ENCODE measurements at places on chromosomes 2 and 18.

- no peak for DNase-seq
Measured at GRCh38 chr2:188456114-188456909, 164.6 kb downstream of the GULP1 start.

GRCh38 chr2:191198271-191198670 is 46.9 kb upstream of the MYO1B start:
- no peak for DNase-seq

GRCh38 chr2:170975127-170975942 is 46.3 kb downstream of the GORASP2 start:
- DNase-seq, result no peak

DNA sequence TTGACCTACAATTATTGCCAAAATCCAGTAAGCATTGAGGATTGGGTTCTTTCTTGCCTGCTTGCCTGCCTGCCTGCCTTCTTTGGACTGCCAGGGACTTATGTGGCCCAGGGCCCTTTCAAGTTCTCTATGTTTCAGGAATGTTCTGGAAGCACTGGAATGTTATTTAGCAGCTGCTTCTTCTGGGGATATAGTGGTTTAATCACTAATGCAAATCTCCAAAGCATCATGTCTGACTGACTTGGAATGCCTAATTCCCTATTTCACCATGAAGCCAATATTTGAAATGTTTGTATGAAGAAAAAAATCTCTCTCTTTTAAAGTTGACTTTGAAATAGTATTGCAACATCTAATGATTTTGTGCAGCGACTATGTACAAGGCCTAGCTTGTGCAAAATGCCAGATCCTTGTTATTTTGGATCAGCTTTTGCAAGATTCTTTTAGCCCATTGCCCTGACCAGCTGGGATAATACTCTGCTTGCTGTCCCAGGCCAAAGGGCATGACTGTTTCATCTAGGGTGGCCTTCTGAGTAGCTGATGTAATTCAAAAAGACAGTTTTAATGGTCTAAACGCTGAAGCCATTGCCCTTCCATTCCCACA is 204.6 kb downstream of the RND3 start:
- no peak for DNase-seq

DNA sequence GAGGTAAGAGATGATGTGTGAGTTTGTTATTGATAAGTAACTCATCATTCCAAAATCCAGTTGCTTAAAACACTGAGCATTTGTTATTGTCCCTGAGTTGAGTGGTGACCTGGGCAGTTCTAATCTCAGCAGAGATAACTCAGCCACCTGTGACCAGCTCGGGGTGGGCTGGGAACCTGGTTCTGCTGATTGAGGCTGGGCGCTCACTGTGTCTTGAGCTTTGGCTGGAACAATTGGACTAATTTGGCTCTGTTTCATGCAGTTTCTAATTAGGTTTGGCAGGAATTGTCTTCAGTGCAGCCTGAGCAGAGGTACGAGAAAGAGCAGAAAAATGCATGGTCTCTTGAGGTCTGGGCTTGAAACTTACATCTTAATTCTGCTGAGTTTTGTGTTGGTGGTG is 144.7 kb downstream of the RNF144A start:
- DNase-seq, result no peak

DNA sequence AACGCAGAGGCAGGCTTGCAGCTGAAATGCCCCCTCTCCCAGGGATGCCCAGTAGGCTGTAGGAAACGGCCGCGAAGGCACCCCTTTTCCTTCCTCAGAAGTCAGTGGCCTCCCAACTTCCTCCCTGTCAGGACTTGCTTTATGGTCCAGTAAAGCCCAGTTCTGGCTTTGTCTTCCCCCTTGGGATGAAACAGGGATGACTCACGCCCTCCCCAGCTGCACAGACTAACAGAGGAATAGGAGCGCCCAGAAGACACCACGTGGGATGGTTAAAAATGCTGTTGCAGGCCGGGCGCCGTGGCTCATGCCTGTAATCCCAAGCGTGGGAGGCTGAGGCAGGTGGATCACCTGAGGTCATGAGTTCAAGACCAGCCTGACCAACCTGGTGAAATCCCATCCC is 6.9 kb downstream of the CREG2 start:
- DNase-seq, result no peak

DNA sequence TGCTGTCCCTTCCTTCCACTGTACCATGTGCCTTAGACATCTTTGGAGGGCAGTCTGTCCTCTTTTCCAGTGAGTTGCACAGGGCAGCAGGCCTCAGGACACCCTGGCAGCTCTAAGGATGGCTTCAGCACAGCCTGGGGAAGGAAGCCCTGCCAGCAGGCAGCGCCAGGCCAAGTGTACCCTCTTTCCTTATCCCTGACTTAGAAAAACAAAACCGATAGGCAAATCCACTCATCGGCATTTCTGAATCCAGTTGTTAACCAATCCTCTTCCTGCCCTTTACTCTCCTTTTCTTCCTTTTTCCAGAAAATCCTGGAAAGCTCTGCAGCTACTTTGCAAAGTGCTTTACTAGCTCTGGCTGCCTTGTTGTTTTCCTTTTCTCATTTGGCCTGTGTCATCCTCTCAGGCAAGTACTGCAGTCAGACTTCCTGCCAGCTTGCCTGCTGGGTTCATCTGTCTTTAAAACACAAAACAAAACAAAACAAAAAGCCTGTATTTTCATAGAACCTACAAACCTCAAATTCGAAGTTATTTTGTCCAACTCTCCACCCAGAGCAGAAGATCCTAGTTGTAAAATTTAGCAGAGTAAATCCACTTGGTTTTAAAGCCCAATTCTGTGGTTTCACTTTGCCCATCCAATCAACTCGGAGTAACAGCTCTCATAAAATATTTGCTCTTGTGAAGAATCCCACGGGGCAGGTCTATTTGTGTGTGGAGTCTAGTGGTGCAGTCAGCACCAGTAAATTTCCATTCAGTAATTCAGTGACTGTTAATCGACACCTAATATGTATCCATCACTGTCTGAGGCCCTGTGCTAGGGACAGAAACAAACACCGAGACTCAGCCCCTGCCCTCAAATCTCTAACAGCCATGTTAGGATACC is 45.2 kb downstream of the PCBP1 start:
- DNase-seq, result peak; percentile 27

DNA sequence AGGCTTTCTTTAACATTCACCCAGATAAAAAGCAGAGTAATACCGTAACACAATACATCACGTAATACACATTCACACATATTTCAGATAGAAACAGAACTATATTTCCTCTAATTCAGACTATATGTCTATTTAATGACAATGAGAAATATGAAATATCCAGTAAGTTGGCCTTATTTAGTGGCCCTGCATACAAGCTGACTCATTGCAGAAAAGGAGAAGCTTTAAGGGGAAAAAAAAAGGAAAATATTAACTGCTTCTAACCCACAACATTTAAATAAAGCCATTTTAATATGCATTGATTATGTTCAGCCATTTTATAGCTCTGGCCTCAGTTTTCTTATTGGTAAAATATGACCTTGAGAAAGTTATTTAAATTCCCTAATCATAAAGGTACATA is 94.8 kb downstream of the PPP1R1C start:
- DNase-seq, result no peak

- no peak for DNase-seq
Measured at GRCh38 chr2:37412231-37412630, 67.8 kb downstream of the QPCT start.

GRCh38 chr2:240569998-240570530 is 1.8 kb downstream of the RNPEPL1 start:
- peak; percentile 3 for DNase-seq

GRCh38 chr2:64328756-64329155 is 125.2 kb upstream of the LGALSL start:
- no peak for DNase-seq

GRCh38 chr18:36372903-36373311 is 75.4 kb downstream of the FHOD3 start:
- no peak for DNase-seq

GRCh38 chr2:48189552-48190228 is 283.4 kb upstream of the FBXO11 start:
- no peak for DNase-seq

- no peak for DNase-seq
Measured at GRCh38 chr2:45115181-45115580, 105.9 kb upstream of the SIX2 start.

DNA sequence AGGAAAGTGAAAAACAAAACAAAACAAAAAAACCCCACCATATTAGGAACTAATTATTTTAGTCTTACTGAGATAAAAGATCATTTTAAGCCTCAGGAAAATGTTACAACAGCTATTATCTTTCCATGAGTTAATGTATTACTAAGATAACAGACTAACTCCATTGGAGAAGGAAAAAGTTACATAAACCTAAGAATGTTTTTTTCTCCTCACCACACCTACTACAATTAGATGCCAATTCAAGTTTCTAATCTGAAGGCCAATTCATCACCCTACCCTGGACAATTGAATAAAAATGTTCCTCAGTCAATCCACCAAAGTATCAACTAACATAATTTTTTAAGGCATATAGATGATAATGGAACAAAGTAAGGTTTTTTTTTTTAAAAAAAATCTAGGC is 10.2 kb upstream of the GFPT1 start:
- DNase-seq, result no peak

GRCh38 chr18:7946734-7947377 is 379.7 kb downstream of the PTPRM start:
- no peak for DNase-seq

- DNase-seq, result no peak
Measured at GRCh38 chr2:39140322-39140847, 19.5 kb upstream of the SOS1 start.

DNA sequence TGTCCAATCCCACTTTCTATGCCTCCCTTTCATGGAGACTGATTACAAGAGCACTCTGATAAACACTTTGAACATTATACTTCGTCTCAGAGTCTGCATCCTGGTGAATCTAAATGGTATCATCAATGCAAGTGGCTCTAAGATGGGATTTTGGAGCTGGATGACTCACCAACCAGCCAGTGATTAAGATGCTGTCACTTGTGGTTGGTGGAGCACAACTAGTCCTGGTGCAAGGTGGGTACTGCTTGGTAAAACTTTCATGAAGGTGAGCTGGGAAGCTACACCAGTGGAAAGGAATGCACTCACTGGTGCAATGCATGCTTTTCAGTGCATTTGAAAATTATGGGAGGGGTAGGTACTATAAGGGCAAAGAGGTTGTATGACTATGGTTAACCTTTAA is 137.7 kb upstream of the TRIB2 start:
- no peak for DNase-seq

DNA sequence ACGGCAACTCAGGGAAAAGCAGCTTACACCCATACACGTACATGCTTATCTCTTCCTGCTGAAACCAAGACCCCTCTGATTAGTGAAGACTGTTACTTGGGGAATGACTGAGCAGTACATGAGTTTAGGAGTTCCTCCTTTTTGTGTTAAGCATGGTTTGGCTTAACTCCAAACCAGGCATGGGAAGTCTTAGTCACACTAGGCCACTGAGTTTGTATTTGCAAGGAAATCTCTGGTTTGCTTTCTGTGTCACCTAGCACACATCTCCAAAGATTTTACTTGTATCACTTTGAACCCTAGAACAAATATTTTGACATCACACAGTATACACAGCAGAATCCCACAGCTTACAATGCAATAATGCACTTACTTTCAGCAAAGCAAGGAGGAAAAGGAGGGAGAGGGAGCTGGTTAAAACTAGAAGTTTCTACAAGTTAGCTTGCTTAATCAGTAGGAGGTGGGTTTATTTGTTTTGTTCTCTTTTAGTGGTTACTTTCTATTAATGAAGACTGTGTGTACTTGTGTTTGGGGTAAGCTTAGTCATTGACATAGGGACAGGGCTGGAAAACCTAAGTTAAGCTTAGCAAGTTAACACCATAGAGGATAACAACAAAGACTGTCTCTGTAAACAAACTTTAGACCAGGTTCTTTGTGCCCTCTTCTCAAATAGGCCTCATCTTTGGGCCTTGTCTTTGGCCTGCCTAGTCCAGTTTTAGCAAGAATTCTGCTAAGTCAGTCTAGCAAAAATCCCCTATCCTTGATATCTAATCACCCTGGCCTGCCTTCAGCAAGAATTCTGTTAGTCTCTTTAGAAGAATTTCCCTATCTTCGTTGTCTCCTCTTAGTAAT is 219.4 kb downstream of the MREG start:
- no peak for DNase-seq

DNA sequence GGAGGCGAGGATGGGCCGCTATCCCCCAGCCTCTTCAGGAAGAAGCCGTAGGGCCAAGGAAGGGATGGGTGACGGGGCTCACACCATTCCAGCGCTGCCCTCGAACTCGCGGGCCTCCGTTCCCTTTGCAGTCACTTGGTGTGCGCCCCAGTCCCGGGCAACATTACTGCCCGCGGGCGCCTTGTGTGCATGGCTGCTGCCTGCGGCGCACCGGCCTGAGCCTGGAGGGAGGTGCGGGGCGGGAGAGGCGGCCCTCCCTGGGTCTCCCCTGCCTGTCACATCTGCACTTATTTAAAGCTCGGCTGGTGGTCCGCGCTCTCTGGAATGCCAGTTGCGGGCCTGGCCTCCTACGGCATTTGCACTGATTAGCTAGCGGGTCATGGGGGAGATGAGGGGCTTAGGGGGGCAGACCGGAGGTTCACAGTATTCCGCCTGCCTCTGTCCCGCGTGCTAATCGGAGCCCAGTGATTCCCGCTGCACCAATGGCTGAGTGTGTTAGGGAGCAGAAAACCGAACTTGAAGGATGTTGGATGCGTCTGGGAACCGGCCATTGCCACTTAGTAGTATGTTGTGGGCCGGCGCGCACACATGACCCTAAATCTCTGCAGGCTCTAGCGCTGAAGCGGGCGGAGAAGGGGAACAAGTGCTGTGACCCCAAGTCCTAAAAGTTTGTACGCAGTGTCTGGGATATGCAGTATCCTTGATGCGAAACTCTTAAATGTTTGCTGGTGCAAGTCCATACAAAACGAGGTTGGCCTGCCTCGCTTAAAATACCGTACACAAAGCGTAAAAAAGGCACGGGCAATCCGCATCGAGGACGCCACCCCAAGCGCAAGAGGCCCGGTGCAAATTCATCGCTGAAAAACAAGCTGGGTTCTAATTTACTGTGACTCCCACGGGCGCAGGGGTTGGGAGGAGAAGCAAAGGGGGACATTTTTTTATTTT is 161.2 kb upstream of the SIX2 start:
- no peak for DNase-seq

DNA sequence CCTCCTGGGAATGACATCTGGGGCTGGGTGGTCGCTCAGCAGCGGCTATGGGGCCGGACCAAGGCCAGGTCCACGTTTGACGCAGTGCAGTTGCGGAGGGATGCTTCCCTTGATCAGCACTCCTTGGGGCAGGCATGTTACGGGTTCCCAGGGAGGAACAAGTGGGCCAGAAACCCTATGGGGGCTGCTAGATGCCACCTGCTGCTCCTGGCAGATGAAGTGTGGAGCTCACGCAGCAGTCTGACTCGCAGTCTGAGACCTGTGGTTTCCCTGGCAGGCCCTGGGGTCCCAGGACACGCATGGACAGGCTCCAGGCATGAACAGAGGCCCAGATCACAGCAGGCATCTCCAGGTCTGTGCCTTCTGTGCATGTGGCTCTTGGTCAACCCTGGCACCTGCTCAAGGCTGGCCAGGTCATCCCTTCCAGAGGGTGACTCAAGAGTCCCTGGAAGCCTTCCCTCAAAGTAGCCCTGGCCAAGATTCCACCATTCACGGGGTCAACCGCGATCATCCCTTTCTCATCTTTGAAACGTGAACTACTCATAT is 20.0 kb downstream of the KCNF1 start:
- DNase-seq, result no peak
